Endodermal cell (in vitro differentiated cells): ENCODE measurements at places on chromosomes 1 and 21. TPM values are rescaled to one million over a fixed set of nuclear protein-coding genes. Genes with fewer than 3 reads are reported as not detected.

DNA sequence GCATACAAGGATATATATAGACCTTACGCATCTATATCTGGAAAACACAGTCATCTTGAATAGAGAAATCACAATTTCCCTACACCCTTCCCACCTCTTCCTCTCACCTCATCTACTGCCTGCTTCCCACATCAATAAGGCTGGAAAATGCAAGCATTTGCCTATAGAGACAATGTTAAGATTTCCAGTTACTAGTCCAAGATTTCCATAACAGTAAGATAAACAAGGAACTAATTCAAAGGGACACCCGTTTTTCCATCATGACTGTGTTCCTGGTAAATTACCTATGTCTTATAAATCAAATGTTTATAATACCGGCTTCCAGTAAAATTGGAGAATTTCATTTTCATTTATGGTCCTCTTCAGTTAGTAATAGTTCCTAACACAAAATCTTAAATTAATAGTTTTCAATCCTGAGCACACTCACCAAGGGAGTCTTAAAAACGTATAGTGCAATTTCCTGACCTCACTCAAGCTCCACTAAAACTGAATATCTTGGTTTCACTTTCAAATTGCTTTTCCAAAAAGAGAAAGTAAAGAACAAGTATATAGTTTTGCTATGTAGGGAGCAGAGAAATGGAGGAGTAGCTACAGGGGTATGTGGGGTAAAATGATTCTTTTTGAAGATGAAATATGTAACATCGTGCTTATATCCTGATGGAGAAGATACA, 398.7 kb downstream of the PLPP3 start:
- DNase-seq = no peak
- no peaks in the 10 kb centered on the region for H3K4me1 ChIP-seq
- H3K36me3 ChIP-seq = no peaks in the 10 kb centered on the region
- H3K4me3 ChIP-seq = no peak overlapping the region
- H3K27me3 ChIP-seq = no peaks in the 10 kb centered on the region

GRCh38 chr1:4327142-4327541, 327.3 kb upstream of the AJAP1 start:
- no peak for DNase-seq
- H3K4me3 ChIP-seq = no peak overlapping the region
- no peaks in the 10 kb centered on the region for H3K27me3 ChIP-seq
- H3K27ac ChIP-seq = no peak overlapping the region
- H3K36me3 ChIP-seq = no peaks in the 10 kb centered on the region
- H3K4me1 ChIP-seq = no peaks in the 10 kb centered on the region

DNA sequence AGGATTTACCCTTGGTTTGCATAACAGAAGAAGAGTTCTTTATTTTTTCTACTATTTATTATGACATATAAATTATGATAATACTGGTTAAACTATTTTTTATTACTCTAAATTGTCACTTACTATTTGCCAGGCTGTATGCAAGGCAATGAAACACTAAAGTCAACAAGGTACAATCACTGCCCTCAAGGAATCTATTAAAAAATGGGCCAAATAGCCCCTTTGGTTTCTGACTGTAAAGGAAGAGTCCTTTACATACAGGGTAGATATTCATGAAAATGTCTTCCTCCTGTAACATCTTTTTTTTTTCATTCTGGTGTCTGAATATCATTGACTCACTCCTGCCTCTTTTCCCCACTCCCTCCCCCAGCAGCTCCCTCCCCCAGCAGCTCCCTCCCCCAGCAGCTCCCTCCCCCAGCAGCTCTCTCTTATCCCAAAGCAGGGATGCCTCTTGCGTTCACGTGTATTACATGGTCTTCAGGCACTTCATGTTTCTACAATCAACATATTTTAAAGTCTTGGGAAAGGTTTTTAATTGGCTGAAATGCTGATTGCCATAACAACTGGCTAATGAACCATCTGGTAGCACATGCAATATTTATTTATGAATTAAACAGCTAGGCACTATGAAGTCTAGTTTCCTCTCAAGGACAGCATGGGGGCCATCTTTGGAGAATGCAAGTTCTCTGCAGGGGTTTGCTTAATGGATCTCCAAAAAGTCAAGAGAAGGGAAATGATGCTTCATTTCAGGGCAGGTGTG, 400.4 kb upstream of the PLXNA2 start:
- no peaks in the 10 kb centered on the region for H3K27me3 ChIP-seq
- no peaks in the 10 kb centered on the region for H3K4me1 ChIP-seq
- H3K27ac ChIP-seq = no peak overlapping the region
- no peaks in the 10 kb centered on the region for H3K36me3 ChIP-seq
- DNase-seq = no peak
- no peak overlapping the region for H3K4me3 ChIP-seq

- H3K4me1 ChIP-seq = no peaks in the 10 kb centered on the region
- H3K27me3 ChIP-seq = no peaks in the 10 kb centered on the region
- H3K4me3 ChIP-seq = no peak overlapping the region
- H3K36me3 ChIP-seq = no peaks in the 10 kb centered on the region
- no peak for DNase-seq
- H3K27ac ChIP-seq = no peak overlapping the region
These were observed 9.4 kb downstream of the FCAMR start for GRCh38 chr1:206960676-206961386.

DNA sequence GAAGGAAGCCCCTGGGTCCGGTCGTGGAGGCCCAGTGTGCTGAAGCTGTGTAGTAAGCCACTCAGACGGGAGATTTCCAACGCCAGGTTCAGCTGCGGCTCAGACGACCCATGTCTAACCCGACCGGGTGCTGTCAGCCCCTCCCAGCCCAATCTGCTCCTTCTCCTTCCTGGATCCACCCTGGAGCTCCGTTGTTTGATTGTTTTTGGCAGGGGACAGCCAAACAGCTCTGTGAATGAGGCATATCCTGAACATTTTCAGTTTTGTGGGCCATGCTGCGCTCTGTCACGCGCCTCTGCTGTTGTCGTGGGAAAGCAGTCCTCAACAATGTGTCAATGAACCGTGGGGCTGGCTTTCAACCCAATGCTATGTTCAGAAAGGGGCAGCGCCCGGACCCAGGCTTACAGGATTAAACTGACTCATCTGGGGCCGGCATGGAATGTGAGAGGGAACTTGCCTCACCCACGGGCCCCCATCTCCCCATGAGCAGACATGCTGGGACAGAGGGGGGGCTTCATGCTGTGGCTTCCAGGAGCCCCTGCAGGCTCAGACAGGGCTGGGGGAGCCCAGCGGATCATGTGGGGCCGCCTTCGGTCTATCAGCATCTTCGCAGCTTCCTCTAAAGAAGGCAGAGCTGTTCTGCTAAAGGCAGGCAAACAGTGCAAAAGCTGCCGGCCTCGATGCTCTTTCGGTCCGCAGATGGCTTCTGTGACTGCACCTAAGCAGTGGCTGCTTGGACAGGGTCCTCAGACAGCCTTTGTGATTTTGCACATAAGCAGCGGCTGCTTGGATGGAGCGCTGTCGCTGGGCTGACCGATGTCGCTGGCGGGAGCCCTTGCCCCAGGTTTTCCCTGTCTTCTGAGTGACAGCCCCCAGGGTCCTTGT, 101.7 kb downstream of the RIPK4 start:
- H3K36me3 ChIP-seq = no peaks in the 10 kb centered on the region
- H3K4me1 ChIP-seq = peaks cover 5% of the 10 kb centered on the region
- no peak overlapping the region for H3K27ac ChIP-seq

GRCh38 chr21:35414507-35415139, 365.5 kb upstream of the RUNX1 start:
- DNase-seq = no peak
- H3K36me3 ChIP-seq = no peaks in the 10 kb centered on the region
- H3K4me3 ChIP-seq = no peak overlapping the region
- H3K27ac ChIP-seq = no peak overlapping the region
- no peaks in the 10 kb centered on the region for H3K27me3 ChIP-seq

DNA sequence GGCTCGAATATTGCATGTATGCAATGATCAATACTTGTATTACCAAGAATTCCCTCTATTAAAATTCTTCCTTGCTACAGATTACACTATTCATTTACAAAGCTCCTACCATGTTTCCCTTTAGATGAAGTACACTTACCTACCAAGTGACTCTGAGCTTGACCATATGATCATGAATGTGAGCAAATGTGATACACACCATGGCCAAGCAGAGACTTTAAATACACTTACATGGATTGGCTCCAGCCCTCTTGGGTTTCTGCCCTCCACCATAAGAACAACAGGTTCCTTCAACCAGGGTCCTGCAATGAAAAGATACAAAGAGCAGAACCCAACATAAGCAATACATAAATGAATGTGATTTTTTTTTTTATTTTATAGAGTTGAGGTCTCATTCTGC, 30.0 kb downstream of the LRRC52 start:
- no peak for DNase-seq
- no peaks in the 10 kb centered on the region for H3K27me3 ChIP-seq
- H3K27ac ChIP-seq = no peak overlapping the region
- no peaks in the 10 kb centered on the region for H3K36me3 ChIP-seq
- no peaks in the 10 kb centered on the region for H3K4me1 ChIP-seq

DNA sequence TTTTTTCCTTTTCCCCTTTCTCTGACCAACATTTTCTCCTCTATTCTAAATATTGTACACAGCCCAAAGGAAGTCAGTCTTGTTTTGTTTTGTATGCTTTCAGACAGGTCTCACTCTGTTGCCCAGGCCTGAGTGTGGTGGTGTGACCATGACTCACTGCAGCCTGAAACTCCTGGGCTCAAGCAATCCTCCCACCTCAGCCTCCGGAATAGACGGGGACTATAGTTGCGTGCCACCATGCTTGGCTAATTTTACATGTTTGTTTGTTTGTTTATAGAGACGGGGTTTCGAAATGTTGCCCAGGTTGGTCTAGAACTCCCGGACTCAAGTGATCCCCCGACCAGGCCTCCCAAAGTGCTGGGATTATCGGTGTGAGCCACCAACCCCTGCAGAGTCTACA, 72.8 kb downstream of the NRIP1 start:
- H3K27ac ChIP-seq = no peak overlapping the region
- no peak for DNase-seq
- H3K27me3 ChIP-seq = no peaks in the 10 kb centered on the region
- peaks cover 25% of the 10 kb centered on the region for H3K36me3 ChIP-seq
- peaks cover 10% of the 10 kb centered on the region for H3K4me1 ChIP-seq
- no peak overlapping the region for H3K4me3 ChIP-seq

- DNase-seq = no peak
- no peak overlapping the region for H3K27ac ChIP-seq
- H3K27me3 ChIP-seq = no peaks in the 10 kb centered on the region
These were observed 134.6 kb downstream of the TENT5C start for GRCh38 chr1:117740496-117740895.

GRCh38 chr1:41509270-41509671, 24.8 kb upstream of the EDN2 start:
- H3K4me3 ChIP-seq = no peak overlapping the region
- no peak overlapping the region for H3K27ac ChIP-seq
- H3K27me3 ChIP-seq = no peaks in the 10 kb centered on the region
- H3K36me3 ChIP-seq = no peaks in the 10 kb centered on the region
- H3K4me1 ChIP-seq = no peaks in the 10 kb centered on the region

DNA sequence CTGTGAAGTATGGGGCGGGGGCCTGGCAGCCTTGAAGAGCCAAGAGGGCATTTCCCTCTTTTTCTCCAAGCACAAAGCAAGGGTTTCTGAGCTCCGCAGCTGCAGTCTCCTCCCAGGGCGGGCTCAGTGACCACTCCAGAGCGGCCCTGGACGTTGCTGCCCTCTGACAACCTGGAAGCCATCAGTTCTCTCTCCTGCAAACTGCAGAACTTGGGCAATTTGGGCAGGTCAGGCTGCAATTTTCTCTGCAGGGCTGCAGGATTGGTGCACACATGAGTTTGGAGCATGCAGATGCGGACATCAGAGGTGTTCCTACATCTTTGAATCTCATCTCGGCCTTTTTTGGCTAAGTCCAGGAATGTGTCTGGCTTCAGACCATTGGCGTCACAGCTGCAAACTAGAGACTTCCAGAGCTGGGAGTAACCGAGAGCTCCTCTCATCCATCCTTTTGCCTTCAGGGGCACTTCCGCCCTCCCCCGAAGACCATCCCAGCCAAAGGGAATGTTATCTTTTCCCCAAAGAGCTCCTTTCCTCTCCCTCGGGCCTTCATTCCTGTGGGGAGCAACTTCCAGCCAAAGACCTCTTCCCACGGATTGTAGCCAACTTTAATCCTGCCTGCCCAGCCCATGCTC, 139.6 kb upstream of the WNT4 start:
- H3K4me1 ChIP-seq = no peaks in the 10 kb centered on the region
- H3K27ac ChIP-seq = no peak overlapping the region
- no peak for DNase-seq
- H3K27me3 ChIP-seq = no peaks in the 10 kb centered on the region

- H3K4me1 ChIP-seq = no peaks in the 10 kb centered on the region
- DNase-seq = no peak
- H3K27me3 ChIP-seq = no peaks in the 10 kb centered on the region
These were observed 341.4 kb upstream of the ZRANB2 start for GRCh38 chr1:71422221-71422620.

GRCh38 chr1:27763358-27763757, 9.7 kb upstream of the STX12 start:
- no peaks in the 10 kb centered on the region for H3K27me3 ChIP-seq
- no peak overlapping the region for H3K4me3 ChIP-seq
- H3K36me3 ChIP-seq = peaks cover 5% of the 10 kb centered on the region
- no peak for DNase-seq
- H3K4me1 ChIP-seq = no peaks in the 10 kb centered on the region

GRCh38 chr21:42208036-42208435, 10.9 kb upstream of the ABCG1 start:
- H3K27me3 ChIP-seq = no peaks in the 10 kb centered on the region
- DNase-seq = no peak
- peaks cover 3% of the 10 kb centered on the region for H3K4me1 ChIP-seq
- H3K4me3 ChIP-seq = peak overlapping the region; percentile 65
- H3K27ac ChIP-seq = no peak overlapping the region

GRCh38 chr1:199279067-199279466, 640.2 kb downstream of the PTPRC start:
- no peak for DNase-seq
- no peak overlapping the region for H3K4me3 ChIP-seq
- no peaks in the 10 kb centered on the region for H3K36me3 ChIP-seq
- H3K4me1 ChIP-seq = peaks cover 2% of the 10 kb centered on the region
- H3K27me3 ChIP-seq = no peaks in the 10 kb centered on the region

DNA sequence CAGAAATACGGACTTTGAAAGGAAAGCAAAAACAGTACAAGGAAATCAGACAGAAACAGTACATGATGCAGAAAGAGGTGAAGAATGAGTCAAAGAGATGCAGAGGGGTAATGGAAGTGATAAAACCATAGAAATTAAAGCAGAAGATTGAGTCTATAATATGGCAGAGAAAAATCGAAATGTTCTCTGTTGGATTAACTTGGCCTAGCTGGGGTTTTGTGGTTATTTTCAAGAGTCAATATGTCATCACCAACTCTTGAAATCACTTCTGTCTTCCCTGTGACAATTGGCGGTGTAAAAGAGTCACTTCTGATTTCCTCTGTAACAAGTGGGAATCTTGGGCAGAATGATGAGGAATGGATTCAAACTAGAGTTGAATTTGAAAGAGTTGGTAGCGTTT, 7.4 kb downstream of the YTHDF2 start:
- H3K4me3 ChIP-seq = peak overlapping the region; percentile 72
- H3K27me3 ChIP-seq = no peaks in the 10 kb centered on the region
- peaks cover 96% of the 10 kb centered on the region for H3K36me3 ChIP-seq
- no peaks in the 10 kb centered on the region for H3K4me1 ChIP-seq

The NCF2 gene
- not detected in 3 replicates for total RNA-seq

The CFAP141 gene
- not detected in 2 replicates for total RNA-seq

The ZMYND12 gene
- 0.88 and 1.1 TPM in 2 replicates for total RNA-seq

The DNALI1 gene
- 39.5 to 43.9 TPM (median 43.0 TPM) in 3 replicates for total RNA-seq

The BCL2L15 gene
- 0.06 TPM in 1 of 3 replicates, not detected in the others for total RNA-seq

The POU3F1 gene
- 0.46 and 0.93 TPM in 2 replicates for total RNA-seq

The CDC42BPA gene
- 29.0 and 34.3 TPM in 2 replicates for total RNA-seq

The SHISA4 gene
- 6.3 to 9.5 TPM (median 7.3 TPM) in 3 replicates for total RNA-seq

The NUP210L gene
- total RNA-seq = 0.05 and 0.07 TPM in 2 replicates

The USP48 gene
- 67.2 and 73.8 TPM in 2 replicates for total RNA-seq

The KRTAP10-12 gene
- not detected in 2 replicates for total RNA-seq

The CYP2J2 gene
- 0.23 to 0.53 TPM (median 0.29 TPM) in 3 replicates for total RNA-seq

The GBP5 gene
- not detected in 2 replicates for total RNA-seq

The CALML6 gene
- total RNA-seq = 0.75 and 1.4 TPM in 2 replicates
